ENCODE measurements at places on chromosomes 1 and 21.

- DNase-seq, result no peak
Observed at GRCh38 chr1:208291923-208292711, 47.9 kb upstream of the PLXNA2 start.

DNA sequence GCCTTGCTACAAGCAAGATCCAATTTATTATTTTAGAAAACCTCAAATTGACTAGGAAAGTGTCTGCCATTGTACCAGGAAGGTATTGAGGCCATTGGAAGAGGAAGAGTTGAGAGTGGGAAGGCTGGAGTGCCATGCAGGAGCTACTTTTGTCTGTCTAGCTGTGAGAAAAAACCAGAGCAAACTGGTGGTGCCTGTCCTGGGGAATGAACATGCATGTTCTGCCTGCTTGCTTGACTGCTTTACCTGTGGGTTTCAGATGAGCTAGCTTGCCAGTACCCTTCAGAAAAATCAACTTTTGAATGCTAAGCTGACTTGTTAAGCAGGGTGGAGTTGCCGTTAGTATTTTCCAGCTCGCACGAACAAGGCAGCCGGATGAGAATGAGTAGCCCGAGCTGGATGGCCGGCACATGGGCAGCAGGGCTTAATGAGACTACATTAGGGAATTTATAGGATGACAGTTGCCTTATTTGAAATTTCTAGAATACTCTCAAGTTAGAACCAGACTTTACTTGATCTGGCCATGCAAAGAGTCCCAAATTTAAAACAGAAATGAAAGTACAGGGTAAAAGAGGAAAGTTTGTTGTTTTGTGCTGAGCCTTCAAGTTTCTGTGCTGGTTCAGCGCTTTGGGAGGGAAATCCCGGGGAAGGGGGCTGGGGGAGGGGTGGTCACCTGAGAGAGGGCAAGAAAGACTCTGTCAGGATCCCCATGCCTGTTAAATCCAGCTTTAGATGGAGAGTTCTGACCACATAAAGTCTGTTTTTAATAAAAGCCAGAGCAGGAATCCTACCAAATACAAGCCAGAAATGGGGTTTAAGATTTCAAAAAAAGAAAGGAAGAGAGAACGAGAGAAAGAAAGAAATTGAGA, 29.6 kb upstream of the C1orf105 start:
- DNase-seq, result no peak

DNA sequence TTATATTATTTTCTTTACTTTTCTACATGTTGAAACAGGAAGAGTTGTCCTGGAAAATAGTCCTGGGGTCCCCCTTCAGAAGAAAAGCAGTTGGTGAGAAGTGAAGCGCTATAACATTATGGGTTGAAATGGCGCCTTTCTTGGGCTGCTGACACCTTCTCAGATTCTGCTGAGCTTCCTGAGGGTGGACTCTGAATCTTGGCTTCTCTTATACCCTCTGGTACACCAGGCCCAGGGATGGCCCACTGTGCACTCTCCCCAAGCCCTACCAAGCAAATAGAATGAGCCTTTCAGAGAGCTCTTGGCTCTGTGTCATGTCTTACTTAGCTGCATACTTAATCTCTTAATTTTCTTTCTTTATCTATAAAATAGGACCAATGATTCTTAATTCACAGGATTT, 42.3 kb downstream of the CD247 start:
- no peak for DNase-seq

GRCh38 chr1:228013935-228014930, 7.4 kb downstream of the WNT3A start:
- no peak for DNase-seq

DNA sequence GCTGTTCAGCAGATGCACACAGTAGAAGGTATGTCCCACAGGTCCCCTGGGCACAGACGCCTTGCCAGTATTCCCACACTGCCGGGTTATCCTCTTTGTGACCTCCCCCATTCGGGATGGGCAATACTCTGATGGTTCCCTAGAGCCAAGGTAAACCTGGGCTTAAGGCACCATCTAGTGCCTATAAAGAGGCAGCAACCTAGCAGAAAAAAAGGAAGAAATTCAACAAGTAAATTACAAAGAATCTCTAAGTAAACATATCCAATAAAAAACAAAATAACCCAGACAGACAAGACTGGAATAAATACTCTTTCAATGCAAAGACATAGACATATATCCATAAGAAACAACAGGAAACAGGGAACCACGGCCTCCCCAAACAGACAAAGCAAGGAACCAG, 39.4 kb downstream of the HSF2BP start:
- DNase-seq, result no peak

DNA sequence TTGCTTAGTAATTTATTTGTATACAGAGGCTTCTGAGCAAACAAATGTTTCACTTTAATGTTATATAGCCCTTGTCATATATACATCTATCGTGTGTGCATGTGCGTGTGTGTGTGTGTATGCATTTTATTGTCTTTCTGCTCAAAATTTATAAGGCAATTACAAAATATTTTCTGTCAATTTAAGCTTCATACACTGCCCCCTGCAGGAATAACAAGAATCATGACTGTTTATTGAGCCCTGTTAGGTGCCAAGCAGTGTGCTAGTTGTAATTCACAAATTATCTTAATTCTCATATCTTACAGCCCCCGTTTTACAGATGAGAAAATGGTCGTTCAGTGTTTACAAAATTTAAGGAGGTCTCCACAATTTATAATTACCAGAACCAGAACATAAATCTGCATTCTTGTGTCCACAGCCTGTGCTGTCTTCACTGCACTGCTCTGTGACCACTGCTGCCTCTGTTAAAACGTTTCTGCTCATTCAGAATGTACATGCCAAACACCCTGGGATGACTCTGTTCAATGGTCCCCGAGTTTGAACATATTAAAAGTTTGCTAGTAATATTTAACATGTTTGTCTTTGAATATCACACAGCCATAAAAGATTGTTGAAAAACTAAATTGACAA, 181.3 kb downstream of the ATP6V1G3 start:
- no peak for DNase-seq

DNA sequence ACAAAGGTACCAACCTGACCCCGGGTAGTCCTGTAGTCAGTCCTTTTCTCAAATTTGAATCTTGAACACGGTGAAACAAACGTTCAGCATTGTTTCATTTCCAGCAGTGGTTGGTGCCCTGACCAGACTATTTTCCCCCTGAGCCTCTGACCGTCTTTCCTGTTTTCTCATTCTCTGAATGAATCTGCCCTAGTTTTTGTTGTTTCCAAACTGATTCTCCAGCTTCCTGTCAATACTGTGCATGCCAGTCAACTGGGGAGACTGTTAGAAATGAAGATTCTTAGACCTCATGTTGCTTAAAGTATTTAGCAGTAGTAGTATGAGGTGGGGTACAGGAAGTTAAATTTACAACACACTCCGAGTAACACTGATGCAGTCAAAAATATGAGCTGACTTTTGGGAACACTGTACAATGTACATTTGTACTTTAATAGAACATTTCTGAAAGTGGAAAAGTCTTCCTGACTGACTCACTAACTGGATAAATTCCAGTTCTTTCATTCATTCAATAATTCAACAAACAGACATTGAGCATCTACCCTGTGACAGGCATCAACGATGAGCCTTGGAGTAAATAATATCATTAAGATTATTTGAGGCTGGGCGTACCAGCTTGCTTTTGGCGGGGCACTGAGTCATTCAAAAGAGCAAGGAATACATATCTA, 26.0 kb upstream of the ZRANB2 start:
- no peak for DNase-seq

DNA sequence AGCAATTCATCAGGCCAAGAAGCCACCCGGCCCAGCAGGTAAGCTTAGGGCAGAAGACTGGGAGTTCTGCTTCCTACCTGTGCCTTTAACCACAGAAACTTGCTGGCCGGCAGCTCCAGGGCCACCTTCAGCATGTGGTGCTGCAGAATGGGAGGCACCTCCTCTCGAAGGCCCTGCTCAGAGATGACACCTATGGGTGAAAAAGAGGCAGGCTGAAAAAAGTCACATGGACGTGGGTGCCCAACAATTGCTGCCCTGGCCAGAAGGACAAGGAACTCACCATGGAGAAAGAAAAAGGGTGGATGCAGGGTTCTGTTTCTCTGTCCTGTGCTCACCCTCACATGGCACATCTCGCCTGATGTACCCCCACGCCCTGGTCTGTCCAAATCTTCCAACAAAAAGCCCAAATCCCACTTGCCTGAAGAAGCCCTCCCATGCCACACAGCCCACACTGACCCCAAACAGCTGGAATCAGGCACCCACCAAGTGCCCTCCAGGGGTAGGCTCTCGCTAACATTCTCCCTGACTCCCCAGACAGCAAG, 33.0 kb downstream of the URB1 start:
- DNase-seq, result no peak

DNA sequence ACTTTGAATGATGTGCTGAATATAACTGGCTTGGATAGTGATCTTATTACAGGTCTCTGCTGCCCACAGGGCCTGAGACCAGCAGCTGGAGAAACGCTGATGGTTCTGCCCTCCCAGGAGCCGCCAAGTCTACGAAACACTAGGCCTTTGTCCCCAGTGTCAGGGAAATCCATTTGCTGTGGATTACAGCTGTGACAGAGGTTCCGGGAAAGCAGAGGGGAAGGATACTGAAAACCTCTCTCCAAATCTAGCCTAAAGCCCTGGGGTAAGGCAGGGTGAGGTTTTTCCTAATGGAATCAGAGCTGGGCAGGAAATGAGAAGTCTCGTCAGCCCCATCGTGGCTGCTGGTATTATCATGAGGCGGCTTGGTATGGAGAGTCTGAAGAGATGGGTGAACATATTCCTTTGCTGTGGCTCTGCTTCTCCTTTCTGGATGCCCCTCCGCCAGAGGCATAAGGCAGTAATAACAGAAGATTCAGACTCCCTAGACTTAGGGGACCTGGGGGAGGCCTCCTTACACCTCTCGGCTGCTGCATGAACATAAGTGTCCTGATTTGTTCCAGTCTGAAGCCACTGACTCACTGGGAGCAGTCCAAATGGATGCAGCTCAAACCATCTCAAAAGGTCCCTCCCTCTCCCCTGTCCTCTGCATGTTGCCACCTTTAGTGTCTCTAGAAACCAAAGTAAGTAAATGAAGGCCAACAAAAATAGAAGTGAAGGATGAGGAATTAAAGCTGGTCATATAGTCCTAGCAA, 48.1 kb downstream of the PHC2 start:
- DNase-seq, result no peak

Measured in GM04503 (cell line).